ENCODE measurements at places on chromosomes 3 and 15.
A peak's percentile ranks its signal among the peaks of the same experiment; 100 is the strongest.

DNA sequence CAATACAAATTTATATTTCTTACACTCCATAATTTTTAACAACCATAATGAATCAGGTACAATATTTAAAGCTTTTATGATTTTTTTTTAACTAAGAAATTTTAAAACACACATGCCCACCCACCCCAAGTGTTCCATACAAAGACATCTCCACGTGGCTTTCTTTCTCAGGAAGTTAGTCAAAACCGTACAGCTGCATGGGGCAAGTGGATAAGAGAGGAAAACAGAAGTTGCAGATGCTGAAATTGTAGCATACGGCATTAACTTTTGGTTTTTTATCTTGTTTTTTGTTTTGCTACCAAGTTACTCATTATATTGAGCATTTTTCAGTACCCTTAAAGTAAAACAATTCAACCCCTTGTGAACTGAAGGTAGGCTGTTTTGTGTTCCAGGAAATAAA is 14.8 kb downstream of the GNB4 start:
- DNase-seq = no peak

DNA sequence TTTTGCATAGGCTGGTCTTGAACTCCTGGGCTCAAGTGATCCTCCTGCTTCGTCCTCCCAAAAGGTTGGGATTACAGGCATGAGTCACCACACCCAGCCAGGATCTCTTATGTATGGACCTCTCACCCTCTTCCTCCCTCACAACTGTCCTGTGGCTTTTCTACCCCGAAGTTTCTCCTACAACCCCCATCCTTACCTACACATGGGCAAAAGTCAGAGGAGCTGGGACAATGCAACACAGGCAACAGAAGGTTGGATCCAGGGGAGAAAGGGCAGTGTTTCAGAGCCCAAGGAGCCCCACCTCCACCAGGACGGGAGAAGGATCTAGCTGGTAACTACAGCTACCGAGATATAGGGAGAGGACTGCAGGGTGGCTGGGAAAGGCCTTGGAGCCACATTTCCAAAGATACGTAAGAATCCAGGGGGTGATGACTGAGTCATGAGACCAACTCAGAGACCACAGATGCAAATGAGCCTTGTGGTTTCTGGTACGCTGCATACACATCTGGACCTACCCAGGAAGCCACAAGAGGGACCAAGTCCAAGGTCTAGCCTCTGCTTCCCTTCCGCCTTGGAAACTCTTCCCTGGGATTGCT is 13.6 kb downstream of the IGDCC4 start:
- DNase-seq = no peak

GRCh38 chr3:182508919-182509711 is 284.2 kb upstream of the ATP11B start:
- no peak for DNase-seq

GRCh38 chr15:80929689-80930088 is 59.9 kb downstream of the MESD start:
- DNase-seq = no peak

DNA sequence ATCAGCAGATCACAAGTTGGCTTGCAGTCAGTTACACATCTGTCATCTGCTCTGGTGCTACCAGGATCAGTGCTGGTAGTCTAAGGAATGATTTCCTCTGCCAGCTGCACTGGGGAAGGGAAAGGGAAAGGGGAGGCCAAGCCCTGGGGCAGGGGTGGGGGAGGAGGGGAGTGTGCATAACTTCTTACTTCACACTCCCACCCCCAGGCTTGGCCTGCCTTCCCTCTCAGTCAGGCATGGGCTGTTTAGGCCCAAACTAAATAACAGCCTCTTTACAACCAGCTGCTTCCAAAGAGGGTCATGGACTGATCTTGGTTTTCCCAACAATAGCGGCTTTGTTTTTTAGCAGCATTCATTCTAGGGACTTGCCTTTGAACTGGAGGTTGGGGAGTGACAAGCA is 86.1 kb upstream of the PSMD6 start:
- no peak for DNase-seq

DNA sequence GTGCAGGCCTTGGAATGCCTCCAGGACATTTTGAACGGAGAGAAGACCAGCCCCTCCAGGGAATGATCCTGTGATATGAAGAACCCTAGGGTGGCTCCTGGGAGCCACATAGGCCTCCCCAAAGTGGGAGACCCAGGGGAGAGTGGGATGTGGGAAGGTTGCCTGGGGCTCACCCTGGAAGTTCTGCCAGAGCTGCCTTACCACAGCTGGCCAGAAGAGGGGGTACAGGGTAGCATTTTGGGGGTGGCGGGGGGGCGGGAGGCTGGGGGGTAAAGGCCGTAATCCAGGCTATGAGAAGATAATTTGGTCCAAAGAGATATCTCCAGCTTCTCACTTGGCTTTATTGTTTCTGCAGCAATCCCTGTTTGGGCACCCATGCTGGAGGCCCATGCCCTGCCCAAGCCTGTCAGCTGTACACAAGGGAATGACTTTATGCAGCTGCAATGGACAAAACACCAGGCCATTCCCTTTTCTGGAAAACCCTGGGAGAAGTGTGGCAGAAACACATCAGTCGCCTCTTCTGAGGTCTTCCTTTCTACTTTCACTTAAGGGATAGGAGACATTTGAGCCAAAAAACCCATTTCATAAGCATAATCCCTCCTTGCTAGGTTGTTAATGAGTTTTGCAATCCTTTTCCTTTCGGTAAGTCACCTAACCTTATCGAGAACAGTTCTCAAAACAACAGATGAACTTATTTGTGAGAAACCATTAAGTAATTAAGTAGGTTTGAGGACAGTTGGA is 11.0 kb upstream of the MUSTN1 start:
- no peak for DNase-seq

GRCh38 chr3:193861012-193861411 is 268.0 kb downstream of the OPA1 start:
- DNase-seq = no peak

DNA sequence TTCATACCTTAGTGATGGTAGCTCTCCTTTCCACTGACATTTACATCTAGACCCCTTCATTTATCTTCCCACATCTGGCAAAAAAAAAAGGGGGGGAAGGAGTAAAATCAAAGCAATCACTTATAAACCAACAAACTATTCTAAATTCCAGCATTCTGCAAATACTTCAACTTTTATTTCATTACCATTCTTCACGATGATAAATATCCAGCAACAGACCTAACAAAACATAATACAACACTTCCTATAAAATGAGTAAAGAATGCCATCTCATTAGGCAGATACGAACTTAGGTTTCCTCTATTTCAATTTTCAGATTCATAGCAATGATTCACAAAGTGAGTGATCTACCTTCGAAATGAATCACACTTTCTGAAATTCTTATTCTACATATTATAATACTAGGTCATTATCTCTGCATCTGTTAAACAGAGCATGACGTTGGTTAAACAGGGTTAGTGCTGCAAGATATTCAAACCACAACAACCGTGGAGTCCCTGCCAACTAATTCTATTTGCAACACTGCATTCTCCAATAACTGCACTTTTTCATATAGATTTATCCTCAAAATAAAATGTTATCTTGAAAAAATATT is at the start of gene LRRFIP2:
TSS of gene LRRFIP2 (minus strand) at position 51 of the 595 bp plus-strand sequence. CDS start 25,599 bp downstream, outside the sequence.
- no peak for DNase-seq

- no peak for DNase-seq
Measured at GRCh38 chr3:152192050-152192449, 76.7 kb upstream of the MBNL1 start.

DNA sequence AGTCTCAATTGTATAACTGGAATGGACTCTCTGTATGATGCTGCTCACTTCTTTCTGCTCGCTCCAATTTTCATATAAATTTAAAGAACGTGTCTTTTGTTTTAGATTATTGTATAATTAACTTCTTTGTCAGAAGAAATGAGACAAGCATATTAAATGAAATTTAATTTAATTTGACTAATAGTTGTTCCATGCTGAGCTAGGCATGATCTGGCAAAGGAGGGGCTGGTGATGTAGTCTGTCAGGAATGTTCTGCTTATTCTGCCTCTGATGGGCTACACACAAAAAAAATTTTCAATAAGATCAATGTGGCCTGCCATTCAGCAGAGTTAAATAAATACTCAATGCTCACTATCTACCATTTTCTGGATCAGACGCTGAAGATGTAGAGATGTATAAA is 208.4 kb upstream of the CD96 start:
- DNase-seq = no peak

- no peak for DNase-seq
Measured at GRCh38 chr3:188542196-188542595, 388.2 kb downstream of the LPP start.

DNA sequence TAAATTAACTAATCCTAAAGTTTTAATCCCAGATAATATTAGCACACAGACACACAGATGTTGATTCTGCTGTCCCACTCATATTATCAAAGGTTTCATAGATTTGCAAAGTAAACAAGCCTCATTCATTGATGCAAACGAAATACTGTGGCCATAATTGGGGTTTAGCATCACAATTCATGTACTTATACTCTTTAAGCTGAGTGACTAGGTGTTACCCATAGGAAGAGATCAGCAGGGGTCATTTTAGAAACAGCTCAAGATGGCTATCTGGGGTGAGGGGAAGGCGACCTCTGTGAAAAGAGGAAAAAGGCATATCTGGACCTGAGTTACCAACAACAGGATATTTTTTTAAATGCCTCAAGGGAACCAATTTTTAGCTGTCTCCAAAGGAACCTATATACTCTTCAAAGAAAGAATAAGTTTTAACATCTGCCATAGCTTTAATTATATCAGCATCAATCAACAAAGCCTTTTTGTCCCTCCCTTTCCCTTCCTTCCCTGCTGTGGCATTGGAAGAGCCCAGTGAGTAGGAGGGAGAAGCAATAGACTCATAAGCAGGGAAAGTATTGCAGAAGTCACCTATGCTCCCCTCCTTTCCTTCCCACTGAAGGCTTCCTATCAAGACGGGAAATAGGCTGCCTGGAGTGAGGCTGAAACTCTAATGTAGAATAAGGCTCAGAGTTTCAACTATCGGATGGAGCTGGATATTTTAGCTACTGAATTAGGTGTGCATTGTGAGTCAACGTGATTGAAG is 553.4 kb downstream of the ZIC1 start:
- DNase-seq = no peak

- peak; percentile 21 for DNase-seq
Measured at GRCh38 chr3:134885877-134886621, 91.0 kb downstream of the EPHB1 start.

GRCh38 chr3:56724676-56725075 is 41.6 kb upstream of the TASOR start:
- no peak for DNase-seq

DNA sequence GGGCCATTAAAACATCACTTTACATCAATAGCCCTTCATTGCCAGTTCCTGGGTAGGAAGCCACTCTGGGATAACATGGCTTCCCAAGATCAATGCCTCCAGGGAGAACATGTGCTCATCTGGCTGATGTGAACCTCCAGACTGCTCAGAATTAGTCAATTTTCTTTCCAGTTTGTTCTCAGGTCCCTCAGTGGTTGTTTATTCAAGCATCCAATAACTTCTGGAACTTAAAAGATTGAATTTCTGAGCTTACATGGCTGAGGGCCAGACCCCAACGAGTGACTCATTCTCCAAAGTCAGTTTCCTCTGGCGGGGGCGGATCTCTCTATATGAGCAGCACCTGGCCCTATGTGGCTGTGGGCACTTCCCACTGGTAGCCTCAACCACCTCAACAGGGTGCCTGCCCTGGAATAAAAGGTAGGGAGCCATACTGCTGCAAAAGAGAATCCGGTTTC is 34.0 kb downstream of the LYZL4 start:
- peak; percentile 70 for DNase-seq

GRCh38 chr15:86725628-86726027 is 646.0 kb downstream of the AGBL1 start:
- no peak for DNase-seq

GRCh38 chr3:182739619-182740018 is 53.7 kb upstream of the ATP11B start:
- DNase-seq = no peak

DNA sequence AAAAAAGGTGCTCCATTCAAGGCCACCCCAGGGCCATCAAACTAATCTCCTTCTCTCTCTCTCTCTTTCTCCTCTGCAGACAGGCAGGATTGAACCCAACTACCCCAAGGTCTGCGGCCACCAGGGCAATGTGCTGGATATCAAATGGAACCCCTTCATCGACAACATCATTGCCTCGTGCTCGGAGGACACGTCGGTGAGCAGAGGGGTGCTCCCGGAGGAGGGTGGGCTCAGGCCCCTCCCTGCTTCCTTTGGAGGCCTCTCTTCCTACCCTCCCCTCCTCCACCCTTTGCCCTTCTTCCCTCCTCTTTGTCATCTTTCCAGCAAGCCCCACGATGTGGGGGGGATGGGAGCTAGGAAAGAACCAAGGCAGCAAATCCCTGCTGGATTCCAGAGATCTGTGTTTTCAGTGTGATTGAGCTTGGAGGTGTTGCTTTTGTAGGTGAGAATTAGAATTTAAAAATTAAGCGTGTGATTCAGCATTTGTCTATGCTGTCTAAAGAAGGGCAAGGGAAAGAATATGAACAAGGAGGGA is 116.3 kb downstream of the CORO2B start:
- DNase-seq = no peak

DNA sequence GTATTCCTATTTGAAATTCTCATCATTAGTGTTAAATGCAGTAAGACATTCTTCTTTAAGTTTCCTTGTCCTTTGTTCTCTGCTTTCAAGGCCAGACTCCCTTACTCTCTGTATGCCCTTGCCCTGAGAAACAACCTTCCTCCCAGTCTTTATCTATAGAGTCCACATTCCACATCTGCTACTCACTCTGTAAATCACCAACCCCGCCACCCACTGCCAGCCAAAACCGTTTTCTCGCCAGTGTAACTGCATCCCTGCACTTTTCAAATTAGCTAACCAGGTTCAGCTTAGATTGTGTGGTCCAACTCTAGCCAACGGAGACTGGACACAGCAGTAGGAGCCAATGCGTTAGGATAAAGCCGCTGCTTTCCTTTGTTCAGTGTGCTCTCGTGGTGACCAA is 402.4 kb upstream of the PDZRN3 start:
- no peak for DNase-seq

- no peak for DNase-seq
Measured at GRCh38 chr15:69675731-69676130, 223.1 kb downstream of the RPLP1 start.

GRCh38 chr15:73631915-73632669 is 1.1 kb downstream of the NPTN start:
- DNase-seq = no peak

- no peak for DNase-seq
Measured at GRCh38 chr3:74265069-74265468, 349.4 kb downstream of the CNTN3 start.

DNA sequence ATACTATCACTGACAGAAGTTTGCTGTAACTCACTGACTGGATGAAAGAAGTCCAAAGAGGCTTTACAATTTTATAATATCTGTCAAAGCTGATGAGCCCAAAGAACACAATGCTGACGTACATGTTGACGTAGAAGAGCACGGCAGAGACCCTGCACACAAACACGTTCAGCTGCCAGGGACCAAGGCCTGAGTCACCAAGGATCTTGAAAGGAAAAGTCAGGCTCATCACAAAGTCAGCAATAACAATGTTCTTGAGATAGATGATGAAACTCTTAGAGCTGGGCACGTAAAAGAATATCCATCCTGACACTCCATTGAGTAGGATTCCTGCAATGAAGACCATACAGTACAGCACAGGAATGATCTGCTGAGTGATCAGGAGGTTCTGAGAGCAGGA is 10.9 kb upstream of the GPR171 start:
- DNase-seq = no peak
